Activated T-cell treated with anti-CD3 and anti-CD28 coated beads, Interleukin-2, amount 50 U/mL, for 48 hours (primary cell): ENCODE measurements at places on chromosomes 3 and 15.

GRCh38 chr3:197028728-197029510, 698 bp downstream of the MELTF start:
- peak; percentile 52 for DNase-seq

- DNase-seq: no peak
These were observed 124.9 kb downstream of the FBN1 start for GRCh38 chr15:48520376-48521155.

DNA sequence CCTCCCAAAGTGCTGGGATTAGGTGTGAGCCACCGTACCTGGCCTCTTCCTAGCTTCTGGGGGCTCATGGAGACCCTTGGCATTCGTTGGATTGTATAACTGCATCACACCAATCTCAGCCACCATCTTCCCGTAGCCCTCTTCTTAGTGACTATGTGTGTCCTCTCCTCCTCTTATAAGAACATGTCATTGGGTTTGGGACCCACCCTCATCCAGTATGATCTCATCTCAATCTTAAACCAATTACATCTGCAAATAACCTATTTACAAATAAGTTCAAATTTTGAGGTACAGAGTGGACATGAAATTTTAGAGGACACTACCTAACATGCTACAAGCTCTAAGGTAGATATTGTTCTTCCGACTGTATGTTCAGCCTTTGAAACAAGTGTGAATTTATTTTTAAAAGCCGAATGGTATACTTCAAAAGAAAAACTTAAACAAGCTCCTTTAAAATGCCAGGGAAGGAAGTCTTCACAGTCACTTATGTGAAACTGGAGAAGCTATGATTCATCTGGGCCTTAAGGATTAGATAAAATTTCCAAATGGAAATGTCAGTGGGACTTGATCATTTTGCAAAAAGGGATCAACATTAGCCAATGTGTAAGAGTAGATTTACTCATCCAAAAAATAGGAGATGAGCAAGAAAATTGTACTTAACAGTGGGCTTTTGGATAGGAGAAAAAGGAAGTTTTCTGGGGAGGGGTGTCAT, 225.7 kb downstream of the MEX3B start:
- no peak for DNase-seq

DNA sequence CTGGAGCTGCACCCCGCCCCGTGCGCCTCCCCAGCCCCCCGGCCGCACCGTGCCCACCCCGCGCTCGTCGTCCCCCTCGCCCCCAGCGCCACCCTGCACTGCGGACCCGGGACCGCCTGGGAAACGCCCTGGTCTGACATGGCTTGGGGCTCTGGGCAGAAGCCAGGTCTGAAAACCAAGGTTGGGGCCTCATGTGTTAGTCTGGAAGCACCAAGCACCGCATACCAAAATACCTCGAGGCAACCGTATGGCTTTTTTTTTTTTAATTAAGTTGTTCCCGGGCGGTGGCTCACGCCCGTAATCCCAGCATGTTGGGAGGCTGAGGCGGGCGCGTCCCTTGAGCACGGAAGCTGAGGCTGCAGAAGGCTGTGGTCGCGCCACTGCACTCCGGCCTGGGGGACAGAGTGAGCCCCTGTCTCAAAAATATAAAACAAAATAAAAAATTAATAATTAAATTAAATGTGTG, 91.5 kb upstream of the CHD2 start:
- no peak for DNase-seq

- DNase-seq: no peak
These were observed 16.0 kb downstream of the TOMM70 start for GRCh38 chr3:100384733-100385525.
